ENCODE measurements at places on chromosomes 2 and 18.

- no peak for DNase-seq
Measured at GRCh38 chr2:134690629-134691215, 28.1 kb downstream of the TMEM163 start.

DNA sequence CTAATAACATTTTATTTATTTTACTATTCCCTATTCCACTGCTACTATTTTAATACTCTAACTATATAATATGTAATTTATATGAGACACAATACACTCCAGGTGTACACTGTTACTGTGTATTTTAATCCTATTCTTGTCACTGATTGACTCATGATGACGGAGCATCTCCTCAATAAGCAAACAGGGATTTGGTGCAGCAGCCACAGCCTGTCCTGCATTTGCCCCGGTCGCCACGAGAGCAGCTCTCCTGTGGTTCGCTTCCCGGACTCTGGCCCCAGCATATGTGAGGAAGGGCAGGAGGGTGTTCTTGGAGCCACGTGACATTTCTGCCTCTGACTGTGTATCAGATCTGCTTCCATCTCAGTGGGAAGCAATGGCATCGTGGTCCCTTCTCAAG, 74.1 kb upstream of the PXDN start:
- DNase-seq, result no peak

DNA sequence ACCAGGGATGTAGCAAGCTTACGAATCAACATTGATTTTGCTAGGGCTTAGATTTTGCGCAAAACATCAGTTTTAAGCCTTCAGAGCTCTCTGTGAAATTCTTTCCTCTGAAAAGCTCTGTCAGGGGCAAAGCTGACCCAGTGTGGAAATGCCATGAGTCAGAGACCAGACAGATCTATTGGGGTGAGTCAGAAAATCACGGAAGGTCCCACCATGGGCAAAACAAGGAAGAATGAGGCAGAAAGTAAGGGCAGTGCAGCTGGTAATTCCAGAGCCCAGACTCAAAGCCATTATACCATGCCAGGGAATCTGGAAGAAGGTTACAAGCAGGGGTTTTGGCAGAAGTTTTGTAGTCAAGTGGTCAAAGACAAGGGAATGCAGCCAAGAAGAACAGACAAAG, 256.6 kb upstream of the CTAGE1 start:
- no peak for DNase-seq

GRCh38 chr2:5322396-5322795, 369.8 kb upstream of the SOX11 start:
- DNase-seq, result no peak

DNA sequence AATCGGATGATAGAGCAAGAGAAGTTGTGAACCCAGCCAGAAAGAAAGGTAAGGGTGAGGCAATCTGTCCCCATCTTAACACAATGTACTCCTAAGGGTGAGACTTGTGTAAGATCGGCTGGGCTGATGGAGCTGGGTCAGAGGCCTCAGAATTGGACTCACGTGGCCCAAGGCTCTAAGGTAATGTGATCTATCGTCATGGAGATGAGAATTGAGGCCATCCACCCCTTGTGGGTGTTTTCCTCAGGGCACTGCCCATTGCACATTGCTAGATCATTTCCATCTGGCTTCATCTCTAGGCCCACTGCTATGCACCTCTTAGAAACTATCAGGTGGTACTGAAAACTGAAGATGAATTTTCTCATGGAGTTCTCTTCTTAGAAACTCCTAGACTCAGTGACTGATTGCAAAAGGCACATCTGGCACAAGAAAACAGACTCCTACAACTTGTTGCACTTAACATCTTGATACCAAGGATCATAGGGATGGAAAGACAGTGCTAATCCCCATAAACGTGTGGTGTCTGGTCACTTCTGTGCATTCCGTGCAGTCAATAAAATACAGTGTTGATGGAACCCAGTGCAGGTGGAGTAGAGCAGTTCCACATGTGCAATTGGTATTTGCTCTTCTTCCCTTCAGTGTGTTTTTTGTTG, 228.9 kb upstream of the FOSL2 start:
- DNase-seq, result no peak

DNA sequence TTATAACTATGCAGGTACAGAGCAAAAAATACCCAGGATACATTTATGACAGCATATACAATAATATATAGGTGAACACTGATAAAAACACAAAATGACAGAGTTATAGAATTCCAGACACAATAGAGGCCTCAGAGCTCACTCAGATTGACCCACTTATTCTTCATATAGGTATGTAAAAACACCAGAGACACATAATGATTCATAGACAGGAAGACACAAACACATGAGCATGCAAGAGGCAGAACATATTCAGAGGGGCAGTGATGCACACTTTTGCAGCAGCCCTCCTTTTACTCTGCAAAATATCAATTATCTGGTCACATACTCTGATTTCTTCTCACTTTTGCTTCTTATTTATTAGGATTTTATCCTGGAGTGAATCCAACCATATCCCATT, 633.3 kb upstream of the ACVR2A start:
- DNase-seq, result no peak

GRCh38 chr2:53755121-53755520, 12.5 kb upstream of the CHAC2 start:
- DNase-seq, result no peak

DNA sequence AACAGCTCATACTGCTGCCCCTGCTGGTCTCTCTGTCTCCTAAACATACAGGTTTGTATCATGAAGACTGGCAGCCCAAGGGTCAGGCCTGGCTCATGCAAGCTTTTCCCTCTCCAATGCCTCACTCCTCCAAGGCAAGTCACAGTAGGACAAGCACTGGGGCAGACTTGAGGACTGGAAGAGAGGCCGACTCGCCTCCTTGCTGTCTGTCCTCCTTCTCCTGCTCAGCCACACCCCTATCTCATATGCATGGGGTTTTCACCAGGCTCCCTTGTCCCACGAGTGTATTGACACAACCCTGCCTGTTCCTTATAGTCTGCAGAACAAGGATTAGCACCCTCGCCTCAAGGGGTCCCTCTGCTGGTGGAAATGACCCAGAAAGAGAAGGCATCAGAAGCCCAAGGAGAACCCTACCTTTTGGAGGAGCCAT, 223.7 kb downstream of the SOX11 start:
- no peak for DNase-seq

DNA sequence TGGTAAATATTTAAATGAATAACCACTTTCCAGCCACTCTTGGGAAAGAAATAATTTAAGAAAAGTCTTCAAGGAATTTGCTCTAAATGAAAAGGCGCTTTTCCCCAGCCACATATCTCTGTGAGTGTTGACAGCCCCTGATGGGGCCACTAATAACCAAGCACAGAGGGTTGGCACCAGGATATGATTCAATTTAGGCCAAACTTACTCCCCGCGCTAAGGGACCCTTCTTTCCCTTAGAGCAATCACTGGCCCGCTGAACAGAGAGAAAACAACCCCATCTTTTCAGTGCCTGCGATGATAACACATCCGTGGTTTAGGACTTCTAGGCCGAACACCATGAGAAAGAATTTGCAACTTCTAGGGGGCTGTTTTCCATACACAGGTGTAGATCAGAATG, 310.8 kb downstream of the EIPR1 start:
- no peak for DNase-seq

GRCh38 chr2:38386377-38386776, 9.3 kb upstream of the ATL2 start:
- no peak for DNase-seq

DNA sequence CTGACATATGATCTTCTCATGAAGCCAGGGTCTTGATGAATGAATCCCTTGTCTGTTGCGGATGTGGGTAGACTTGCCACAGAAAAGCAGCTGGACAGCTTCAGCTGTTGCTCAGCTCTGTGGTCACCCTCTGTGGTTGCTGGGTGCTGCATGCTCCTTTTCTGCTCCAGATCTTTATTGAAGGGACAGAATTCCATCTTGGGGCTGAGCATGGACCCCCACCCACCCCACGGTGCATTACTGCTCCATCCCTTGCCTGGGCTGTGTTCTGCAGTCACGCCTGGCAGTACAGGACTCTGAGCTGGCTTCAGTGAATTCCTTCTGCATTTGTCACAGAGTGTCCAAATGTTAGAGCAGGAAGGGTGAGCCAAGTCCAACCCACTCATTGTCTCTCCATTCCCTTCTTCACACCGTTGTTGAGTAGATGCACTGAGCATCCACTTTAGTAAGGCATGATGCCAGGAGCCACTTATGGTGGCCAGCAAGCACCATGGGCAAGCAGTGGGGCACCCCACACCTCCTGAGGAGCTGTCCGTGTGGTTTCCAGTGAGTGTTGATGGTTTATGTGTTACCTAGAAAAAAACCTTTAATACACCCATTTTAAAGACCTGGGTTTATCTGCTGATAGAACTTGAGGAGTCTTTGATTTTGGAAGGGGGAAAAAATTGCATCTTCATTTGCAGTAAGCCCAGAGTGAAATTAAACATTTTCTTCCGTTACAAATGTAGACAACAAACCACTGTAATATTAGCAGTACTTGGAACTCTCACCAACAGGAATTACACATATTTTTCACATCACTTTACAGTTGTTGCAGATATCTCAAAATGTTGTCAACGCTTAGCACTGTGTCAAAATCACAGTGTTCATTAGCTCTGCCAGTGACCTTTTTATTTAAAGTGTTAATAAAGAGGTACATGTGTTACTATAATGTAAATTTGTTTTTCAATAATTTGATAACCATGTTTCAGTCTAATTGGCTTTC, 14.7 kb upstream of the ITGB6 start:
- DNase-seq, result no peak

GRCh38 chr2:240573071-240573515, 4.8 kb downstream of the RNPEPL1 start:
- no peak for DNase-seq

DNA sequence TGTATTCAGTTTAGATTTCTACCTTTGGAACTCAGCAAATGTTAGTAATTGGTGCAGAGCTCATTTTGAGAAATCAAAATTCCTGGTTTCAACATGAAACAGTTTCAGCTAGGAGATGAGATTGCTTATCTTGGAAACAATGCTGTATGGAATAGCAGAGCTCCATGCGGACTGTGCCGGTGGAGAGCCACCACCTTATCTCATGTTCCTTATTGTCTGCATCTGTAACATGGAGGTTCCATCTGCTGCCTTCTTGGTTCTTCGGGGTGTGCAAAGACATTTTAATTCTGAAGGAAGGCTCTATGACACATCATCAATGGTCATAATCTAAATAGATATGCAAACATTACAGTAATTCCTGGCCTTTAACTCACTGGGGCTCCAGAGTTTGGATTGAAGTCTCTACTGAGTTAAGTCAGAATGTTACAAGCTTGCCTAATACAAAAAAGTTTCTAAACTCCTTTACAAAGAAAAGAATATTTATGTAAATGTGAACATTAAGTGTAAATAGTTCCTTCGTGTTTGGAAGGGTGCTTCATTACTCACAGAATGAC, 65.3 kb downstream of the PRKRA start:
- DNase-seq, result no peak

- DNase-seq, result no peak
Measured at GRCh38 chr2:212956665-212957607, 194.5 kb downstream of the IKZF2 start.

GRCh38 chr2:237321746-237322145, 92.2 kb downstream of the COL6A3 start:
- DNase-seq, result no peak

- no peak for DNase-seq
Measured at GRCh38 chr18:48949606-48950535, 894 bp downstream of the SMAD7 start.

DNA sequence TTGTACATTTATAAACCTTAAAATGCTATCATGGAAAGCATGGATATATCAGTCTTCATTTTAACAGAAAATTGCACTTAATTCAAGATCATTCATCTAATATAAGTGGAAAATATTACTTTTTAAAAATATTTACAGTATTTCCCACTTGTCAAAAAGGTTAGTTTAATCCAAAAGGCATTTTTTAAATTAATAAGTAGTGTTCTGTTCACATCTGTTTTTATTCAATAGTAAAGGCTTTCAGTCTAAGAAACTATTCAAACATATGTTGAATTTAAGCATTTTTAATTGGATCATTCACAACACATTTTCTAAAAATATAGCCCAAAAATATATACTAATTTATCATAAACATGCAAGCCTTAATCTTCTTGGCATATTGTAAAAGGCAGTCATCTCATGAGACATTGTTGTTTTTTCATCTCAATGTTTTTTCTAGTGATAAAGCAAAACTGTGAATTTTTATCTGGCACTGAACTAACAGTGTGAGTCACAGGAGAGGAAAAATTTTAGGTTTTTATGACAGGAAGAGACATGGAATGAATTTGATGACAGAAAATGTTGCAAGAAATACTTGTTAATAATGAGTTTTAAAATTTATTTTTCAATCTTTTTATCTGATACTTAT, 1642.5 kb upstream of the TMEFF2 start:
- DNase-seq, result no peak

- no peak for DNase-seq
Measured at GRCh38 chr2:11264818-11265217, 79.6 kb downstream of the ROCK2 start.

GRCh38 chr2:166343467-166343866, 32.3 kb downstream of the SCN9A start:
- no peak for DNase-seq

GRCh38 chr2:26477126-26477910, 606 bp downstream of the OTOF start:
- DNase-seq, result no peak

- no peak for DNase-seq
Measured at GRCh38 chr2:77018219-77018618, 504.0 kb downstream of the LRRTM4 start.

GRCh38 chr18:2644535-2644934, 11.0 kb upstream of the SMCHD1 start:
- DNase-seq, result no peak

GRCh38 chr2:25159949-25160348, 8.4 kb downstream of the POMC start:
- no peak for DNase-seq

GRCh38 chr2:179512281-179513035, 247.8 kb upstream of the SESTD1 start:
- DNase-seq, result no peak

DNA sequence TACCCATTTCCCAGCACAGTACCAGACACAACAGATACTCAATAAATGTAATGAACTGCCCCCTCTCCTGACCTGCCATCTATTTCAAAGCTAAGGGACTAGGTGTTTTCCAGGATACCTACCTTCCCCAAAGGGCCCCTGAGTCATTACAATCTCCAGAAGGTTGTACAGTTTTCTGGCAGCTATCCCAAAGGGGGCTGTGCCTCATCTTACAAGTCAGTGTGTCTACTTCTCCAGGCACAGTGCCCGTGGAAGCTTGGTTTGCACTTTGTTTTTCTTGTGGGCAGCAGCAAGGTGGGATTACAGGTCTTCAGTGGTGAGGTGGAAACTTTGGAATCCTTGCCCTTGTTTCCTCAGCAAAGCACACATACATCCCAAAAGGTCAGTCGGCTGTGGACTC, 62.8 kb upstream of the CYP26B1 start:
- DNase-seq, result no peak

DNA sequence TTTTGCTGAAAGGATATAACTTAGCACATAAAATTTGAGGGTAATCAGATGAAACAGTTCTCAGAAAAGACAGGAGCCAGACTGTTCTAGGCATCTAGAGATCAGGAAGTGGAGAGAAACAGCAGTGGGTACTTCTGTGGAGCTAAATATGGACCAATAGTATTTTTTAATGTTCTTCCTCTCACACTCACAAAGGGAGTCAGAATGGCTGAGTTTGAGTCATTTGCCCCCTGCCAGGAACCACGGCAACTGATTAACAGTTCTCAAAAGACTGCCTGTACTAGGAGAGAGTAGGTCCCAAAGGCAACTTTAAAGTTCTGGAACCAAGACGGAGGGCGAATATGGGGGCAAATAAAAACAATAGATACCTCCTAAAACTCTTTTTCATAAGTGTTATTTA, 107.5 kb downstream of the GULP1 start:
- no peak for DNase-seq

GRCh38 chr2:221001381-221001801, 570.7 kb downstream of the EPHA4 start:
- DNase-seq, result no peak

- no peak for DNase-seq
Measured at GRCh38 chr2:203126996-203127395, 111.8 kb upstream of the CYP20A1 start.
